ENCODE measurements at places on chromosomes 6 and 20.

DNA sequence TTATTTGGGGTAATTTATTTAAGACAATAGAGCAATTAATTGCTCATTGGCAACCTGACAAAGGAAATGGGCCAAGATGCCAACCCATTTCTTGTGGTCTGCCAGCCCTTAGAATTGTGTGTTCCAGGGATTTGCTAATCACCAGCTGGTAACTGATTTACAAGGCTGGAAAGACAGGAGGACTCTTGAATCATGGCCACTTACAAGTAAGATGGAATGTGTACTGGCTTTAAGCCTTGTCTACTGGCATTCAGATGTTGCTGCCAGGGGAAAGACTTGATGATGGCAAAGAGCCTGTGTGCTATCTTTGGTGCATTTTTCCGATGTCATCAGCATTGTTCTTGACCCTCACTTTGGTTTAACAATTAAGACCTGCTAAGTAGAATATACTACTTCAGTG, 91.0 kb downstream of the BCKDHB start:
- DNase-seq = no peak

- no peak for DNase-seq
These were observed 312.7 kb upstream of the SGK1 start for GRCh38 chr6:134630508-134631121.

DNA sequence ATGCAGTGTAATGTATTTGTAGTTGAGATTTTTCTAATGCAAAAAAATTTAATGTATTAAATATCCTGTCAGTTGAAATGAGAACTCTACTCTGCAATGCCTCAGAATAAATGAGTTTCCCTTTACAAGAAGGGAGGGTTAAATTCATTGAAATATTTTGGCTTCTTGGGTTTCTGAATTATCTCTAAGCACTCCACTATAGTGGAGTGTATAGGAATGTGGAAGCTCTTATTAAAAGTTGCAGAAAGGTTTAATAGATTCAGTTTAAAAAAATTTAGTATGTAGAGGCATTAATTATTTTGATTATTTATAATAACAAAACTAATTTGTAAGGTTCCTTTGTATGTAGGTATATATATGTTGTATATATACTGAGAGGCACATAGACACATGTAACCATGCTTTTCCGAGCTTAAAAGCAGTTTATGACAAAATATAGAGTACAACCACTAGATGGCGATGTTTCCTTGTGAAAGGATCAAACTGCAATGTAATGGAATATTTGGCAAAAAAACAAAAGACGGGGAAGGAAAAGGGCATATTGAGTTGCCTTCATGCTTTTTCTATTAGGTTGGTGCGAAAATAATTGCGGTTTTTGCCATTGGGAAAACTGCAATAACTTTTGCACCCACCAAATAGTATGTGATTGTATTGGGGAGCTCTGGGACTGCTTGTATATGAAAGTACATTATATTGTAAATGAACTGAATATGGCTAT, 144.2 kb downstream of the MYO6 start:
- peak; percentile 88 for DNase-seq

DNA sequence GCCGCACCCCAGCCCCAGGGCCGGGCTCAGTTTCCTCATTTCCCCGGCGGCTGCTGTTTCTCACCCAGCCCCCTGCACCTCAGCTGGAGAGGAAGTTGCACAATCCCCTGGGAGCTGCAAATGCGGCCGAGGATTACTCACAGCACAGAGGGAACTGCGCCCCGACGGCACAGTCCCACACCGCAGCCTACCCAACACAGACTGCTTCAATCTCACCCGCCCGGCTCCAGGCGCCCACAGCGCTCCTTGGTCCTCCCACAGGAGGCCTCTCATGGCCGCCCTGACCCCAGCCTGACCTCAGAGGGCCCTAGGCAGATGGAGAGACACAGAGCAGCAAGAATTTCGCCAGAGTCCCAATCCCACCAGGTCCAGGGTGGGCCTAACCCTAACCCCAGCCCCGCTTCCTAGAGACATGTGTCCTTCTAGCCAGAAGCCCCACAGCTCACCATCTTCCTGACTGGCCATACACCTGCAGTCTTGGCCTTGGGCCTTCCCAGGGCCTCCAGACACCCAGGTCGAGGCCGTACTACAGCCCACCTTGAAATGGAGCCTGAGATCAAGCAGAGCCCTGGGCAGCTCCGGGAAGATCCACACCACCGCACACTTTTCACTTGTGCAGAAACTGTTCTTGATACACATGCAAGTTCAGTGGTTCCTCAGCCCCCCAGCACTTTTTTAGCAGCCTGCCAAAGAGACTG, 11.7 kb downstream of the TFEB start:
- peak; percentile 91 for DNase-seq

GRCh38 chr6:31007694-31008093, 2.6 kb upstream of the MUC22 start:
- peak; percentile 73 for DNase-seq

DNA sequence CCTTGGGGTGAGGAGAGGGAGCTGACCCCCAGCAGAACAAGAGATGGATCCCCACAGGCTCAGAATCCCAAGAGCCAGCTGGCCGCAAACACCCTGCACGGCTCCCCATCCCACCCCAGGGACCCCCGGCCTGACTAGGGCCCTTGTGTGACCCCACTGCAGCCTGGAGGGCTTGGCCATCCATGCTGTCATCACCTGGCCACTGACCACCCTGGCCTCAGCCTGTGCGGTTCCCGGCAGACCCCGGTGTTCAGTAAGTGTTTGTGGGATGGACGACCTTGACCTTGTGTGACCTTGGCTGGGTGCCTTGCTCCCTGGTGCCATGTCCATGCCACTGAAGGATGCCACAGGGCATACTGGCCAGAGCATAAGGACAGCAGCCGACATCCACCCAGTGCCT, 328.3 kb downstream of the TAF4 start:
- DNase-seq = no peak

DNA sequence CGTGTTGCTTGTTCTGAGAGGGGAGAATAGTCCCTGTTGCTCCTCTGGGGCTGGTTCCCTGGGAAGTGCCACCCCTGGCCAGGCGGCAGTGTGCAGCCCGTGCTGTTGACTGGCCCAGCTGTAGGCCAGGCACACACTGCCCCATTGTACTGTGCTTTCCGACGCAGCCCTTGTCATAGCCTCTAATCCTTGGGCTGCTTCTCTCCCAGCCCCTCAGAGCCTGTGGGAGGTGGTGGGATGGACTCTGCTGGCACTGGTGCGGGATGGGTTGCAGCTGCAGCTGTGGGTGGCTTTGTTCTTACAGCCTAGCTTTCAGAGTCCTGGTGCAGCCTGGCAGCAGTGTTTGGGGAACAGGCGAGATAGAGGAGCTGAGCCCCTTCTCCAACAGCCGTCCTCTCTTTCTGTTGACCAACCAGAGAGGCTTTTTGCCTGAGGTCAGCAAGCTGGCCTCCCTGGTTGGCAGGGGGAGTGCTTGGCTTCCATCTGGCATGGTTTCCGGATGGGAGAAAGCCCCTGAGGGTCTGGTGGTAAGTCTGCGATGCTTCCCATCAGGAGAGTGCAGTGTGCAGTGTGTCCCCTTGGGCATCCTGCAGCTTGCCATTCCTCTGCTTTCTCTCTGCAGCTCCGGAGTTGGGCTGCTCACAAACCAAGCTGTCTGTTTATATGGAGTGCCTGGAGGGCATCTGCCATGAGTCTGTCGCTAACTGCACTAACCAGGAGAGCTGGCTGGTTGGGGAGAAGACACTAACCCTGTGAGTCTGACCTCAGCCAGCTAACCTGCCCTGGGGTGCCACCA, 12.1 kb downstream of the TJAP1 start:
- DNase-seq = no peak

DNA sequence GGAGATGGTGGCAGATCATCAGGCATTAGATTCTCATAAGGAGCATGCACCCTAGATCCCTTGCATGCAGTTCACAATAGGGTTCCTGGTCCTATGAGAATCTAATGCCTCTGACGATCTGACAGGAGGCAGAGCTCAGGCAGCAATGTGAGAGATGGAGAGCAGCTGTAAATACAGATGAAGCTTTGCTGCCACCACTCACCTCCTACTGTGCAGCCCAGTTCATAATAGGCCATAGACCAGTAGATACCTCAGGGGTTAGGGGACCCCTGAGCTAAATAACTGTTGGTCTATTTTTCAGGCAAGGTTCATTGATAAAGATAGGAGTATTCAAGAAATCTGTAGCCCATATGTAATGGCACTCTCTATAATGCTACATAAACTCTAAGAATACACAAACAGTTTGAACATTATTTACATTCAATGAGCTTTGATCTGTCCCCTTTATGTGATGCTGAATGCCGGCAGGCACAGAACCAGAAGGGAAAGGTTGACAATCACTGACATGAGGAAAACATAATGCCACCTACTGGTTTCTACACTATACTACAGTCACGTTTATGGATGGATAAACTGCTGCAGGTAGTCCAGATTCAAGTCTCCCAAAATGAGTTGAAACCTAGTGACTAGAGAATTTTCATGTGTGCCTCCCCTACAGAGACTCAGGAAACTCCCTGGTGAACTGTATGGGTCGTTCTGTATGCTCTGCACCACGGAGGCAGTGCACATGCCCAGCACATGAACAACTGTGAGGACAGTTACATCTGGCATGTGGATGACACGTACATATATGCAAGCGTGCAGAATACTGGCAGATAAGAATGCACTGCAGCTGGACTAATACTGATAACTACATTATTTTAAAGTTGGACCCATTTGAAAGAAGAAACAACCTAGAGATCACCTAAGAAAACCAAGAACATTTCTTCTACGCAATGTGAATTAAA, 72.0 kb downstream of the DST start:
- peak; percentile 51 for DNase-seq

- DNase-seq = peak; percentile 14
These were observed 2.6 kb downstream of the ID4 start for GRCh38 chr6:19839788-19840187.

DNA sequence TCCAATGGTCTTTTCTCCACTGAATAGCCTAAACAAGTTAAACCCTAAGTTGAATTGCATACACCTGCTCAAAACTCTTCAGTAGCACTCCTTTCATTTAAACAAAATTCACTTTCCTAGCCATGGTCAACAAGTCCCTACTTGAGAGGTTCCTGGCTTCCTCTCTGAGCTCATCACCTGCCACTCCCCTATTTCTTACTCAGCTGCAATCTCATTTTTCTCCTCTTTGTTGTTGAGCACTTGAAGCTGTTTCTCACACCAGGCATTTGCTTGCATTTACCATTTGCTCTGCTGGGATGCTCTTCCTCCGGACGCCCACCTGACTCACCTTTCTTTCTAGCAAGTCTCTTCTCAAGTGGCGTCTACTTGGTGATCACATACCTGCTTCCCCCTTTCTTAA, 38.5 kb downstream of the EDN1 start:
- no peak for DNase-seq

DNA sequence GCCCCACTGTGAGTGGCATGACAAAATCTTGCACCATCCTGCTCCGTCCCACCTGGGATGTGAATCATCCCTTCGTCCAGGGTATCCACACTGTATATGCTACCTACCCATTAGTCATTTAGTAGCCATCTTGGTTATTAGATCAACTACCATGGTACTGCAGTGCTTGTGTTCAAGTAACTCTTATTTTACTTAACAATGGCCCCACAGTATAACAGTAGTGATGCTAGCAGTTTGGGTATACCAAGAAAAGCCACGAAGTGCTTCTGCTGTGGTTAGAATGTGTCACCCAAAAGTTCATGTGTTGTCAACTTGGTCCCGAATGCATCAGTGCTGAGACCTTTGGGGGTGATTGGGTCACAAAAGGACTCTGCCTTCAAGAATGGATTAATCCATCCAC, 11.7 kb downstream of the OSER1 start:
- no peak for DNase-seq

GRCh38 chr6:129645830-129646579, 64.0 kb downstream of the ARHGAP18 start:
- DNase-seq = no peak

DNA sequence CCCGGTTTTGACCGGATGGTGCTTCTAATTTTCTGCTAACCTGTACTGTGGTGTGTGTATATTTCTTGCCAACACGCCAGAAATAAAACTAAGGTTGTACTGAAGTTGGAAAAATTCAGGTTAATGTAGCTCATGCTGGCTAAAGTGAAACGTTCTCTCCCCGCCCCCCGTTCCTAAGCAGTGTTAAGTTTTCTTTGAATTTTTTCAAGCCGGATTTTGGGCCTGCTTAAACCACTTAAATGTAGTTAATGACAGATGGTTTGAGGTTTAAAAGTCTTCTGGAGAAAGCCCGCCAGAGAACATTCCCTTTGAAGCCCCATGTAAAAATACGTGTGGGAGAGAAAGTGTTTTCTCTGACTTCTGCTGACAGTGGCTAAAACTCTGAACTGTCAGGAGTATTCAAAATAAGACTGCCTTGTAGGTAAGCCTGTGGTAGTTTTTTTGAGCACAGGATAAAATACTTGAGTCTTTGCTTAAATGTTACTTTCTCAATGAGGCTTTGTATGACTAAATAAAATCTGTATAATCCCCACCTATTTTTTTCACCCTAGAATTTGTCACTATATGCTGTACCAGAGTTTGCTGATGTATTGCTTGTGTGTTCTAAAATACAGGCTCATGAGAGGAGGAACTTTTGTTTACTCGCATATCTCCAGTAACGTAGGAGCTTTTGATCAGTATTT, 101.3 kb downstream of the OR2B2 start:
- DNase-seq = no peak

DNA sequence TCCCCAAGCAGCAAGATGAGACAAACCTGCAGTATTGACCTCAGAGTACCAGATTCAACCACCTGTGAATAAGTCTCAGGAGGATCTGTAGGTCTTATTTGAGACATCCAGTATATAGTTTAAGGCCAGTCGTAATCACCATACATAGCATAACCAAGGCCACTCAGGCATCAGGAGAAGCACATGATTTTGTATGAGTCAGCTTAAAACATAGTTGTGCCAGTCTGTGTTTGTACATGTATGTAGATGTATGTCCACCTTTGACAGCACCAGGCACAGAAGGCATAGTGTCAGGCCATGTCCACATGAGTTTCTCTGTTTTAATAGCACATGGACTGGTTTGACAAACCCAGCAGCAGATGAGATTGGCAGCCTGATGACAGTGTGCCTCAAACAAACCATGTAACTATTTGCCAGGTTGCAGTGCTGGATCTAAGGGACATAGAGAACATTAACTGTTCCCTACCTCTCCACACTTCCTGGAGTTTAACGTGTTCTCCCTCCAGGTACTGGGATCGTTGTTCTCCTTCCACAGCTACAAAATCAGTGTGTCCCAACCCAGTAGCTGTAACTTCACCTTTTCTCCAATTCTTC, 8.6 kb upstream of the ASIP start:
- DNase-seq = no peak

DNA sequence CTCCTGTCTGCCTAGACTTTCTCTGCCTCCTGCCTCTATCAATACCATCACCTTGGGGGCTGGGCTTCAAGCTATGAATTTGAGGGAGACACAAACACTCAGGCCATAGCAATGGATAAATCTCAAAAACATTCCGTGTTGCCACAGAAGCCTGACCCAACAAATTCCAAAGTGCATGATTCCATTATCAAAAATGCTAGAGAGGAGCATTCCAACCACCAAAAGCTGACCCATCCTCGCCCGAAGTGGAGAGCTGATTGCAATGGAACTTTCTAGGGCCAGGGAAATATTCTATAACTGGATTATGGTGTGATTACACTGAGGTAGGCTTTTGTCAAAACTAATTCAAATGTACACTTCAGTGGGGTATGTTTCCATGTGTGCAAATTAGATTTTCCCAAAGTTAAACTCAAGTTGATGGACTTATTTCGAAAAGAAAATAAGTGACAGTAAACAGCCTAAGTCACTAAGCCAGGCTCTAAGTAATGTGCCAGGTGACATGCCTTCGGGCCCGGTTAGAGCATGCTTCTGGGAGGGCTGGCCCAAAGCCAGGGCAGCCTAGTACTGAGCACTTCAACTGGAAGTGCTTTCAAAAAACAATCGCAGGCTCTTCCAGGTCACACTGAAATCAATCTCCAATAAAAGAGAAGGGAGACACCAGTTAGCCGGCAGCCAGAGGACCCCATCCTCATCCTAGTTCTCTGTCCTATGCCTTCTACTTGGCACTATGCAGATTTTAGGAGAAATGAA, 142.3 kb downstream of the TBXT start:
- DNase-seq = peak; percentile 89

All from cardiac fibroblast (primary cell).